Stimulated activated CD8-positive, alpha-beta memory T cell treated with anti-CD3 and anti-CD28 coated beads, Interleukin-15, amount 100 ng/mL, for 24 hours (primary cell): ENCODE measurements at places on chromosomes 2 and 18.

DNA sequence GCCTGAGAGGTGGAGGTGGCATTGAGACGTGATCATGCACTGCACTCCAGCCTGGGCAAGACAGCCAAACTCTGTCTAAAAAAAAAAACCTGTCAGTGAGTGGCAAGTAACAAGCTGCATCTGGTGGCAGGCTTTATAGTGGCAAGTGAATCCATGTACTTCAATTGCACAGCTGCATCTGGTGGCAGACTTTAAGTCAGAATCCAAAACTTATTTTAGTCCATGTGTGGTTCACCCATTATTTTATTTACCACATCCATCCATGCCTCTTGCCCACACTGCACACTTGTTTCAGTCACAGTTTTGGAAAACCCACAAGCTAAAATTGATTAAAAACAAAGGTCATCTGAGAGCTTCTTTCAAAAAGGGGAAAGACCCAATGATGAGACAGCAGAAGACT lies 1636.4 kb upstream of the NXPH2 start:
- no peak for DNase-seq

DNA sequence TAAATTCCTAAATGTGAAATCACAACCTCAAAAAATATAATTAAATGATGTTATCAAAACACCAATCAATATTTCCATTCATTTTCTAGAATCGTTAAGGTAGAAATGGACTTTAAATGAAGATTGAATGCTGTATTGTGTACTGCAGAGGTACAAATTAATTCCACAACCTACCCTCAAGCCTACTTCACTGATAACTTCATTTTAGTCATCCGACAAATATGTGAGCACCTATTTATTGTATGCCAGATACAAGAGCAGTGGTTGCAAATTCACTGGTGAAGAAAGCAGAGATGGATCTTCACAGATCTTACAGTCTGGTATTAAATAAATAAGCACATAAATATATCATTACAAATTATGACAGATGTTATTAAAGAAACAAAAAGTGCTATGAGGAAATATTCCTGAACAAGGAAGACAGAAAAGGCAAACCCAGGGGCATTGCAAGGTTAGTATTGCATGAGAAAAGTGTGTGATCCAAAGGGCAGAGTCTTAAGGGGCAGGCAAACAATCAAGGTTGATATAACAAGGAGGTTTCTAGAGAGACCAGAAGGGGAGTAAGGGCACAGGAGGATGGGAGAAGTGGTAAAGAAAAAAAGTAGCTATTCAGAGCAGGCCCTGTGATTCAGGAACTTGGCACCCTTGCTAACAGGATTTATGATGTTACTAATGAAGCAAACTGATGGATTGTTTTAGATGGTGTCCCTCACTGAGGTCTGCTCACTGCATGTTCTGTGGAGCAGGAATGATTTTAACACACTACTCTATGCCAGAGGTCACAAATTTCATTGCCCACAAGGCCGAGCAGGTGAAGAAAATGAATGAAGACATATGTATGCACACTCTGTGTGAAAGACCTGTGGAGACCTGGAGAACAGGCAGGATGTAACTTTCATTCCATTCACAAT lies 128.0 kb upstream of the CCDC150 start:
- no peak for DNase-seq

DNA sequence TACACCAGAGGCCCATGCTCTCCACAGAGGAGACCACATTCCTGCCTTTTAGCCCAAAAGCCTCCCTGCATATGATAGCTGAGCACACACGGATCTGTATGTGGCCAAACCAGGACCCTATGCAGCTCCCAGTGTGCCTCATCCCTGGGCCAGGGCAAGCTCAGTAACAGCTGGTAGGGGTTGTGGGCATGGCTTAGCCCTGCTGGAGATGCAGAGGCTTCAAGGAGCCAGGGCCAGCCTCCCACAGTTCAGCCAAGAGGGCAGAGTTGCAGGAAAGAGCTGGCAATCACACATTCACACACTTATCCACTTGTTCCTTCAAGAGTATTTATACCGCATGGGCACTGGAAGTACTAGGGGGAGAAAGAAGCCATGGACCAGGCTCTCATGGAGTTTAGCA lies 1.6 kb upstream of the LIMS2 start:
- DNase-seq, result no peak

GRCh38 chr2:144912206-144912605 lies 392.3 kb upstream of the ZEB2 start:
- no peak for DNase-seq

DNA sequence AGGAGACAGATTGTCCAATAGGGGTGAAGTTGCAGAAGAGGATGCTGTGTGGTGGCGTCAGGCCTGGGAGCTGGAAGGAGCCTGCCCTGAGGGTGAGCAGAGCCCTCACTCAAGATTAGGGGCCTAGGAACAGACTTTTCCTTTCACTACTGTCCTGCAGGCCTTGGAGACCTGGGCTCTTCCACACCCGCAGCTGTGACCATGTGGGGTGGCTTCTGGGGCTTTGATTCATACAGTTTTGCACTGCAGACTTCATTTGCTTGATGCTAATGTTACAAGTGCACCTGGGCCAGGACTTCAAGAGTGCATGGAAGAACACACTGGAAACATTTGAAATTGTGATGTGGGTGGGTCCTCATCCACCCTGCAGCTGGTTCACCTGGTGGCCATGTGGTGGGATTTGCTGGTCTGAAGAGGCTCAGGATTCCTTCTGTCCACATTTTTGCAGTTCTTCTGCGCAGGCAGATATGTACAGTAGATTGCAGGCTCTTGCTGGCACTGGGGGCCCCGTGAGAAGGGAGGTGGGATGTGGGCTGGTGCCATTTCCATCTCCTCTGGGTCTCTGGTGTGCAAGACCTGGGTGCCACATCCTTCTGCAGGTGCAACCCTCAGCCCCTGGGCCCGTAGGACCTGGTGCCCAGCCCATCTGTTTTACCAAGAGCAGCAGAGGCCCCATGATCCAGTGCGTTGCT lies 9.9 kb downstream of the GLI2 start:
- no peak for DNase-seq

- no peak for DNase-seq
Measured at GRCh38 chr2:10750610-10751009, 29.2 kb downstream of the ATP6V1C2 start.

GRCh38 chr2:10475811-10476660 lies 27.9 kb upstream of the ODC1 start:
- DNase-seq, result no peak

GRCh38 chr2:169254774-169255173 lies 107.6 kb downstream of the LRP2 start:
- no peak for DNase-seq

DNA sequence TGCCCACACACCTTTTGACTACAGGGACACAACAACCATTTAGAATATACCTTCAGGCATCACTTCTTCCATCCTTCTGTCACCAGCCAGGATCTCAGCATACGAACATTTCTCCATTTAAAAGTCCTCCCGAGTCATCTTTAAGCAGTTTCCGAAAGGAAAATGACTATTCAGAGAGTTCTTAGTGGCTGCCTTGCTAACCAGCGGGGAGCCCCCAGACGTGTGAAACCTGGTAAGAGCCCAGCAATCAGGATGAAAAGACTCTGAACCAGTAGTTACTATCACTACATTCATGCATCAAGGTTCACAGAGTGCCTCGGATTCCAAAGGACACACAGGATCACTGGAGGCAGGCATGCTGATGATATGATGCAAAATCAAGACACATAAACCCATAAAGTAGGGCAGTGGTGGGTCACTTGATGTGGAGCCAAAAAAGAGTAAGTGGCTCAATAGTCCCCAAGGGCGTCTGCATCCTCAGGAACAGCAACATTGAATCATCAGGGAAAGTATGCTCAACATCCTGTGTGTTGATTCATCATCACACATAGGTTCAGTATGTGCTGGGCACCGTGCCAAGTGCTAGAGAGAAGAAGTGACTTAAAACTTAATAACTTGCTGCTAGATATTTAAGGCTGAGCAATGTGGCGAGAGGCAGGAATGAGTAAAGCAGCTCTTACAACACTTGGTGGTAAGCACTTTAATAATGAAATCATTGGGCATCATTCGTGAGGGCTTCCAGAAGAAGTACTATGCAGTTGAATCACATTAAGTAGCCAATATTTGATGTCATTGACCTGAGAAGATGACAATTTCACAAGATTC lies 4.4 kb downstream of the CCL20 start:
- DNase-seq, result peak; percentile 27

- no peak for DNase-seq
Measured at GRCh38 chr2:171762879-171763573, 75.8 kb downstream of the DYNC1I2 start.

DNA sequence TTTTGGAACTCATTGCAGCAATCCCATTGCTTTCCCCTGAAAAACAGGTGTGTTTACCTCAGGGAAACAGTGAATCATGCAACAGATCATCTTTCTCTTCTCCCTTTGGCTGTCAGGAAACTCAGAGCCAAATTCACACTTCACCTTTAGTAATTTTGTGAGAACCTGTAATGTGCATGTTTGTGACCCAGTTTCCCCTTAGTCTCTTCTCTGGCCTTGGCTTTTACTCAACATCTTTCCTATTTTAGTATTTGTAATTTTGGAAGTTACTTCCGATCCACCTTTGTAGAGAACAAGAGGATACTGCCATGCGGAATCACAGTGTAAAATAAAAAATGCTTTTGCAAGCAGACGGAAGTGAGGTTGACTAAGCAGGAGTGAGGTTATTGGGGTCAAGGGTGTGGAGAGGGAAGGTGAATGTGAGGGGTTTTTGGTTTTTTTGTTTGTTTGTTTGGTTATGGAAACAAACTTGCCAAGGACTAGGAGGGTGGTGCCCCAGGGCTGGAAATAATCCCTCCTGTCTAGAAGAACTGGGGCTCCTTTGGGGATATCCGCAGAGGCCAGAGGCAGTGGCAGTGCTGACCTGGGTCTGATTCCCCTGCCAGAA lies 14.0 kb downstream of the ASPRV1 start:
- DNase-seq, result no peak

DNA sequence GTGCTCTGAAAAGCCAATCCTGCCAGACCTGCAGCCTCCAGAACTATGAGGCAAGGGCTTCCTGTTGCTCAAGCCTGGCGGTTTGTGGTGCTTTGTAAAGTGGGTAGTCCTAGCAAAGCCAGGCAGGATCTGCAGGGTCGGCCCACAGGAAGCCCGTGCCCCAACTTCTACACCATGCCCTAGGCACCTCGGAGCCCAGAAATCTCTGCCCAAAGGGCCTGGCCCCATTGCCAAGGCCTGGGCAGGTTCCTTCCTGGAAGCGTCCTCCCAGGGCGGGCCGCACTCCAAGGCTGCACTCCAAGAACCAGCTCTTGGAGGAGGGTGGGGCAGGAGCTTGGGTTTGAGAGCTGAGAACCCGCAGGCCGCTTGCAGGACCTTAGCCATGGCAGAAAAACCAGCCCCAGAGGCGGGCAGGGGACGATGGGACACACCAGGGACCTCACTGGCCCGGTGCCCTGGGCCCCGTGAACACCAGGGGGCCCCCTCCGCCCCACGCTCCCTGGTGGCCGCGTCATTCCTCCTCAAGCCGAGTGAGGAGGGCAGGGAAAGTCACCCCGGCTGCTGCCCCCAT lies 37.2 kb upstream of the ID2 start:
- DNase-seq, result no peak
